DND-41 (cell line): ENCODE measurements at places on chromosomes 16 and 17.

DNA sequence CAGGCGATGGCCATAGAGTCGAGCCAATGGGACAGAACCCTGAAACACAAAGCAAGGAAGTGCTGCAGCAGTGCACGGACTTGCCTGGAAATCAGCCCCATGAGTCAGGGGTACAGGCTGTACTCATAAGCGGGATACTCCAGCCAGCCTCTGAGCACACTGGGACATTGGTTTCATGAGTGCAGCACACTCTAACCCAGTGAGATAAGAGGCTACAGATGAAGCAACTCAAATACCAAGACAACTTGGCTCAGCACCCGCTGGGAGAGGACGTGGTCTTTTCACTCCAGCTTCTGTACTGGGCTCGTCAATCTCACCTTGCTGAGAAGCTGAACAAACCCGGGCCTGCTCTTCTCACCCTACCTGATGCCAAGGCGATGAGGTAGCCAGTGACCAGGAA lies 98.2 kb downstream of the AXIN2 start:
- no peak for DNase-seq

- no peak for DNase-seq
Observed at GRCh38 chr16:50252874-50253513, 13.4 kb upstream of the ADCY7 start.

DNA sequence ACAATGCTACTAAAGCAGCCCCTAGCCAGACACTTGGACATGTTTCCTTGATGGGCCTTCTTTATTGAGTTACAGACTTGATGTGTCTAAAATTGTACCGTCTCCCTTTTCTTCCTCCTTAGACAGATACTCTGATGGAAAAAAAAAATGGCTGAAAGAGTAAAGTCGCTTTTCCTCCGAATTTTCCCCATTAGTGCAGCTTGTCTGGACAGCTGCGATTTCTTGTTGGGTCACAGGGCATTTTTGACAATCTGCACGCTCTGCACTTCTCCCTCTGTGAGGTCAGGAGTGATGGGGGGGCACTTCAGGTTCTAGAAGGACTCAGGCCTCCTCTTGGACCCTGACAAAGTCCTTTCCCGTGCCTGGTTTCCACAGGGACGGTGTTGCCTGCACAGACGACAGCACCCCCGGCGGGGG lies 968 bp upstream of the PRKAR1A start:
- DNase-seq, result no peak

- peak; percentile 75 for DNase-seq
Observed at GRCh38 chr16:85461814-85462713, 151.1 kb upstream of the GSE1 start.

DNA sequence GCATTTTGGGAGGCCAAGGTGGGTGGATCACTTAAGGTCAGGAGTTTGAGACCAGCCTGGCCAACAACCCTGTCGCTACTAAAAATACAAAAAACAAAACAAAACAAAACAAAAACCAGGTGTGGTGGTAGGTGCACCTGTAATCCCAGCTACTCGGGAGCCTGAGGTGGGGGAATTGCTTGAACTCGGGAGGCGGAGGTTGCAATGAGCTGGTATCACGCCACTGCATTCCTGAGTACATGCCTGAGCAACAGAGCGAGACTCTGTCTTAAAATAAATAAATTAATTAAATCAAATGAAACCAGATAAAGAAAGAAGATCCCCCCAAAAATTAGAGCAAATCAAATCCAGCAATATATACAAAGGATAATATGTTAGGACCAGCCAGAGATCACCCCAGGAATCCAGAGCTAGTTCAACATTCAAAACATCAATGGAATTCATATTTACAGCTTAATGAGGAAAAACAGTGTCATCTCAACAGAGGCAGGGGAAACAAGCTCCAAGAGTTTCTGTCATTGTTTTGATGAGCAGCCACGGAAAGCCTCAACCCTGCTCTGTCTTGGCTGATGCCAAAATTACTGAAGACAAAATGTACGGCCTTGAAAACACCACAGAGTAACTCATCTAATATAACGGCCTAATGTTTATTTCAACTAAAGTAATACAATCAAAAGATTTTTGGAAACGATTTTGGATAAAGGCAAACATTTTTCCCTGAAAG lies 3.7 kb downstream of the PEMT start:
- DNase-seq, result no peak

GRCh38 chr17:48589831-48590606 lies at the start of gene HOXB3:
HOXB3 (minus strand) TSS chr17:48590241; CDS start chr17:48552474, 37,767 bp downstream.
- DNase-seq, result no peak

GRCh38 chr16:85677383-85677967 lies 11.3 kb downstream of the GINS2 start:
- no peak for DNase-seq

DNA sequence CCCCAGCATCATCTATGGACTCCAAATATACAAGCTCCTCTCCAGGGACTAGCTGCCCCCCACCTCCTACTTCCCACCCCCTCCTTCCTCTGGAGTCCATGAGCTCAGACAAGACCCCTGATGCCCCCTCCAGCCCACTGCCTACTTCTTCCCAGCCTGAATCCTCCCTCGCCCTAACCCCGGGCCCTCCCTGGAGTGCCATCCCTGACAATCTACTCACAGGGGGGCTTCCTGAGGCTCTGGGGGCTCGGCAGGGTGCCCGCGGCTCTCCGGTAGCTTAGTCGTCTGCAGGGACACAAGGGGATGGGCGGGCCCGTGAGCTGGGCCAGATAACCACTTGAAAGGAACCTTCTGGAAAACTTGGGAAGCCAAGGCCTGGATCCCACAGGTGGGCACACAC lies 15.1 kb downstream of the MPP3 start:
- no peak for DNase-seq

DNA sequence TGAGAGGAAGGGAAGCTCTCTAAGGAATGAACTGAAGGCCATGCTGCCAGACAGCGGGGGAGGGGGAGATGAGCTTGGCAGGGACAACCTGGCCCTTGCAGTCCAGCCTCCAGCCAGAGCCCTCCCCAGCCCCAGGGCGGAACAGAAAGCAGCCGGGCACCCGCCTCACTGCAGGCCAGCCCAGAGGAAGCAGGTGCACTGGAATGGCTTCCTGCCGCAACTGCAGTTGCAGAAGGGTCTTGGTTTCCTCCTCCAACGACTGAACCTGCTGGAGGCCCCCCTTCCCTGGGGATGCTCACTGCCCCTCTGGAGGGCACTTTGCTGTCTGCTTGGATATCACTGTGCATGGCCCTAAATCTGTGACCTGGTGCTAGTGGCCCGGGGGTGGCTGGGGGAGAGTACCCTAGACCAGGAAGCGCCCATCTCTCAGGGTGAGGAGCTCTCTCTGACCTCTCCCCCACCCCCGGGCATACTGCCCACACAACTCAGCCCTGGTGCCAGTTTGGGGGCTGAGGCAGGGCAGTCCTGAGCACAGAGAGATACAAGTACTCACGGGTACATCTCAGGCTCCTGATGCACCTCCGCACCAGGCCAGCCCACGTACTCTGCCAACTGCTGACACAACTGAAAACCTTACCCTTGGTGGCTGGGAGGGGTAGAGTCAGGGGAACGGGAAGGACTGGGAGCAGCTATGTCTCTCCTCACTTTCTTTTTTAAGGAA lies 41.1 kb downstream of the MYO18A start:
- peak; percentile 82 for DNase-seq

- no peak for DNase-seq
Observed at GRCh38 chr17:29021226-29021625, 15.4 kb upstream of the SEZ6 start.

GRCh38 chr17:42312285-42313130 lies 24.2 kb downstream of the STAT5A start:
- DNase-seq, result peak; percentile 82

- no peak for DNase-seq
Observed at GRCh38 chr17:28527181-28527681, 21.1 kb downstream of the FOXN1 start.

GRCh38 chr16:83967091-83967490 lies 953 bp upstream of the NECAB2 start:
- DNase-seq, result no peak

DNA sequence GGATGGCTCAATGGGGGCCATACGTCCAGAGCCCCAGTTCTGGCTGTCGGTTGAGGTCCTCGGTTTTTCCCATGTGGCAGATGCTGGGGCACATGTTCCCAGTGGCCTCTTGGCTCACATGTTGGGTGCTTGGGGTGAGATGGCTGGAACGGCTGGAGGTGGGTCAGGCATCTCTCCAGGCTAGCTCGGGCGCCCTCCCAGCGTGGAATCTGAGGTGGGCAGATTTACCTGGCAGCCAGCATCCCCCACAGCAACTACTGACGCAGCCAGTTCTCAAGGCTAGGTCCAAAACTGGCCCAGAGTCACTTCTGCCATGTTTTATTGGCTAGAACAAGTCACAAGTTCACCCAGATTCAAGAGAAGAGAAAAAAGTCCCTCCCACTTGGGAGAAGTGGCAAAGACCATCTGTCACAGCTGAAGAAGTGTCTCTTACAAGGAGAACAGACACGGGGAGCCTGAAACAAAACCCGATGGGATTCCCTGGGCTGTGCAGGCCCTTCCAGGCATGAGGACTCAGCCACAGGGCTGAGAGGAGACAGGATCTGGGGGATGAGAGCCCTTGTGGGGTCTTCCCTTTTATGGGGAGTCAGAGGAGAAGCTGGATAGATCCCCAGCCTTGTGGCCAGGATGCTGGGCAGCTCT lies 15.2 kb downstream of the ACE start:
- no peak for DNase-seq

DNA sequence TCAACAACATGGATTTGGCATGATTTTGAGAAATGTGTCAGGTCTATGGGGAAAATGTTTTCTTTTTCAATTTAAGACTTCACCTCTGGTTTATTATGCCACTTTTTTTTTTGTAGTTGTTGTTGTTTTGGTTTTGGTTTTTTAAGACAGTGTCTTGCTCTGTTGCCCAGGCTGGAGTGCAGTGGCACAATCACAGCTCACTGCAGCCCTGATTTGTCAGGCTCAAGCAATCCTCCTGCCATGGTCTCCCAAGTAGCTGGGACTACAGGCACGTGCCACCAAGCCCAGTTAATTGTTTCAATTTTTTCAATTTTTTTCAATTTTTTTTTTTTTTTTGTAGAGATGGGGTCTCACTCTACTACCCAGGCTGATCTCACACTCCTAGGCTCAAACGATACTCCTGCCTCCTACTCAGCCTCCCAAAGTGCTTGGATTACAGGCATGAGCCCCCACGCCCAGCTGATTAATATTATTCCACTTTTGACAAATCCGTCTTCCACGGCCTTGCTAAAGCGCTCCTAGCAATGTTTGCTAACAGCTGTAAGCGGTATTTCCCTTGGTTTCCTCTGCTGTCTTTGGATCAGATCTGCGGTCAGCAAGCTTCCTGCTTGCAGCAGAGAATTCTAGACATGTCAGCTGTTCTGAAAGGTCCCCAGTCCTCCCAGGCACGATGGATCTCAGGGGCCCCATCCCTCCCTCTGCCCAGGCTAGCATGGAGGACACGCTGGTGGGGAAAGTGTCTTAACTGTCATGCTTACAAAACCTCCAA lies 7.0 kb upstream of the MILR1 start:
- peak; percentile 76 for DNase-seq

DNA sequence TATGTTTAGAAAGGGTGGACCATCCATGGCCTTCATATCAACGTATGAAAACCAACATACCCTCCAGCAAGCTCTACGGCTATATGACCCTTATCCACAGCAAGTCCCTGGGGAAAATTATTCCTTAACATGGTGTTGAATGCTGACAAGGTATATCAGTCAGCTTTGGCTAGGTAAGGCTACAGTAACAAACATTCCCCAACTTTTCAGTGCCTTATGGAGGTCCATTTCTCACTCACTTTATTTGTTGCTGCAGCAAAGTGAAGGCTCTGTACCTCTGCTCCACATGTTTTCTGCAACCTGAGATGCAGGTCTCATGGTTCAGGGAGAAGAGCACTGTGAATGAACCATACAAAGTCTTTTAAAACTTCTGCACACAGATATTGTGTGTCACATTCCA lies 83.8 kb upstream of the TOX3 start:
- no peak for DNase-seq

- DNase-seq, result no peak
Observed at GRCh38 chr17:72775919-72776318, 316.6 kb downstream of the SLC39A11 start.

DNA sequence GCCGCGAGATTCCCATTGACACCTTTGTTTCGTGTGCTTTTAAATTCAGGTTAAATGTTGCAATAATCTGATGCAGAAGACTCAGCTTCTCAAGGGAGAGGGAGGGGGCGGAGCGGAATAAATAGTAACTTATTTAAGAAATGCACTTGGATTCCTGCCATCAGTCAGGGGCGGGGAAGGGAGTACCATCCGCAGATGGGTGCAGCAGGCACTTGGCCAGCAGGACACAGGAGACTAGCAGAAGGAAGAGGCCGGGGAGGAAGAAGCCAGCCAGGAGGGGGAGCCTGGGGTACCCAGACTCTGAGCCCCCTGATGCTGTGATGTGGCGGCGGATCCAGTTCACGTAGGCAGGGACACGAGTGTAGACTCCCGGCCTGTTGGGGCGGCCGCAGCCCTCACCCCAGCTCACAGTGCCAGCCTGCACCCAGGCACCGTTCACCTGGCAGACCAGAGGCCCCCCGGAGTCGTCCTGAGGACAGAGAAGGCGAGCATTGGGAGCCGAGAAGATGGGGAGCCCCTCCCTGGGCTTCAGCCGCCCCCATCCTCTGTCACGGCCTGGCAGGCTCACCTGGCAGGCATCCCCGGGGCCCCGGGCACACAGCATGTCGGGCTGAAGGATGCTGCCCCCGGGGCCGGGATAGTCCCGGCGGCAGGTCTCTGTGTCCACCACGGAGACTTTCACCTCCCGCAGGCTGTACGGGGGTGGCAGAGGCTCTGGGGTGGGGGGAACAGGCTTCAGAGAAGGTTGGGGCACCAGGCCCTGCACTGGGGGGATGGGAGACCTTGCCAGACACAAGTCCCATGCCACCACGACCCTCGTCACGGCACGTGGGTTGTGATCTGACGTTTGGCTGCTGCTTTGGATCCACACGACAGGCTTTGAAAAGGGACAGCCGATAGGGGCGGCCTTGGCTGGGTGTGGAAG lies 3.2 kb downstream of the TPSG1 start:
- no peak for DNase-seq

DNA sequence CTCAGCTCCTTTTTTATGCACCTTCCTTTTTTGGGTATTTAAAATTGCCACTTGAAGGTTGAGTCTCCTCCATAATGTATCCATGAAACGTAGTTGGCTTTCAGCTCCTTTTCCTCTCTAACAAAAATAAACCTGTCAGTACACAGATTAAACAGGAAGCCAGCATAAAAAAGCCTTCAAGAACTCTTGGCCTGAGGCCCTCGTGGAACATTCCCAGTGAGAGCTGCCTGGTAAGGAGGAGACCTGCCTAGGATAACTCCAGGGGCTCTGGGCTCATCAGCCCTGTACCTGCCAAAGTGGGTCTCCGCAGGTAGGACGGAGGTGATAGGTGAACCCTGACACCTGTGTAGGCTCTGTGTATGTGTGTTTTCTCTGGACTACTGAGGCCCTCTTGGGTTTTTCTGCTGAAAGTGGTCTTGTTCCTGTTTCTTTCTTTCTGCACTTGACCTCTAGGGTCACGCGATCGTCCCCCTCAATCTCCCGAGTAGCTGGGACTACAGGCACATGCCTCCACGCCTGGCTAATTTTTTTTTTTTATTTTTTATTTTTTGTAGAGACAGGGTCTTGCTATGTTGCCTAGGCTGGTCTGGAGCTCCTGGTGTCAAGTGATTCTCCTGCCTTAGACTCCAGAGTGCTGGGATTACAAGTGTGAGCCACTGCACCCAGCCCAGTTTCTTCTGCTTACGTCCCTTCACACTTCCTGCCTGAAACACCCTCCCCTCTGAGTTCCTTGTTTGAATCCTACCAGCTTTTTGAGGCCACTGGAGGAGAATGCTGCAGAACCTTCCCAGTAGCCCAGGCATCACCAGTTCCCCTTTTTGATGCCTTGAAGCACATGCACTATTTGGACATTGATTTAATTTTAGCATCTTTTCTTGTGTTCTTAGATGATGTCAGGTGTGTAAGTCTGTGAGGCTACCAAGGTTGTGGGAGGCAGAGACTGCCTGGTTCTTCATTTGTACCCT lies 9.8 kb downstream of the PGS1 start:
- no peak for DNase-seq
